H4 (cell line): ENCODE measurements at places on chromosomes 7 and 10. TPM values are rescaled to one million over a fixed set of nuclear protein-coding genes. Genes with fewer than 3 reads are reported as not detected.

- DNase-seq: no peak
These were observed 6.0 kb downstream of the PLAU start for GRCh38 chr10:73916761-73917470.

GRCh38 chr7:156668130-156668741, 27.7 kb downstream of the RNF32 start:
- DNase-seq: no peak

DNA sequence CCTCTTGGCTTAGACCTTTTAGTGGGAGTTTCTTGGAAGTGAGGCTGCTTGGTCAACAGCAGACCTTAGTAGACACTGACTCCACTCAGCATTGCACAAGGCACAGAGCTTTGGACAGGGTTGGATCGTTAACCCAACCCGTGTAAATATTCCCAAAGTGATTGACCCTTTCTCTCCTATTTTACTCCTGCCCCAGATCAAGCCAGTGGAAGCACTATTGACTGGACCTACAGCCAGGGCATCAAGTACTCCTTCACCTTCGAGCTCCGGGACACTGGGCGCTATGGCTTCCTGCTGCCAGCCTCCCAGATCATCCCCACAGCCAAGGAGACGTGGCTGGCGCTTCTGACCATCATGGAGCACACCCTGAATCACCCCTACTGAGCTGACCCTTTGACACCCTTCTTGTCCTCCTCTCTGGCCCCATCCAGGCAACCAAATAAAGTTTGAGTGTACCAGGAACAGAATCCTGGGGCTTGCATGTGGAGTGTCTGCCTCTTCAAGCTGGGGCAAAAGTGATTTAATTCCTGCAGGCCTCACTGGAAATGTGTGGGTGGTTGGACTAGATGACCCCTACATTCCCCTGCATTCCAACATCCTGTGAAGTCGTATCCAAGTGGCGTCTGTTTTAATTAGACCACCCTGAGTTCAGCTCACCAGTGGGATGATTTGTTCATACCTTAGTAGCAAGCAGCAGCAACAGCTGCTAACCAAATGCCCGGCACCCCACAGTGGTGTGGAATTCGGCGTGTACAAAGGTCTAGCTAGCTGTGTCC, 7.5 kb downstream of the CPA1 start:
- no peak for DNase-seq

GRCh38 chr10:8242295-8242872, 187.9 kb downstream of the GATA3 start:
- no peak for DNase-seq

GRCh38 chr7:99004216-99004615, 125.9 kb downstream of the TRRAP start:
- DNase-seq: no peak

GRCh38 chr7:85178531-85179298, 8.1 kb downstream of the SEMA3D start:
- DNase-seq: no peak

DNA sequence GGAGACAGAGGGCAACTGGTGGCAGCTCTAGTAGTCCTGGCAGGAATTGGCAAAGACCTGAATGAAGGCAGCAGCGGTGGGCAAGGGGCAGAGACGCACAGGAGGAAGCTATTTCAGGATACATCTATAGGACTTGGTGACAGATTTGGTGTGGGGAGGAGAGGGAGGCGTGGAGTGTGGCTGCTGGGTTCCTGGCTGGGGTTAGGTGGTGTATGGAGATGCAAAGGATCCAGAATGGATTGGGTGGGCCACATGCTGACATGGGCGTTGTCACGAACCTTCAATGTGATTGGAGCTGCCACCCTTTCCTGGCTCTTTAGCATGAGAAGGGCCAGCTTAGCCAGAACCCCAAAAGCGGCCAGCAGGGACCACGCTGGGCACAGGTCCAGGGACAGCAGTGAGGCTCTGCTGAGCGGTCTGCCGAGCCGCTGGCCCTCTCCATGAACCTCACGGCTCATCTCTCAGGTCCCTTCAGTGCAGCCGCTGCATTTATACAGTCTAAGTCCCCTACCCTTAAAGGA, 10.2 kb upstream of the ADCY1 start:
- peak; percentile 10 for DNase-seq

- DNase-seq: no peak
These were observed 121.4 kb downstream of the MAGI2 start for GRCh38 chr7:79332091-79332490.

GRCh38 chr7:13262929-13263530, 575.6 kb downstream of the ARL4A start:
- DNase-seq: peak; percentile 71

The DUS4L gene
- 13.3 and 14.8 TPM in 2 replicates for total RNA-seq

- DNase-seq: no peak
These were observed 45.0 kb downstream of the PANK1 start for GRCh38 chr10:89600041-89600440.

- DNase-seq: no peak
These were observed 43.7 kb downstream of the HIF1AN start for GRCh38 chr10:100579261-100580090.

DNA sequence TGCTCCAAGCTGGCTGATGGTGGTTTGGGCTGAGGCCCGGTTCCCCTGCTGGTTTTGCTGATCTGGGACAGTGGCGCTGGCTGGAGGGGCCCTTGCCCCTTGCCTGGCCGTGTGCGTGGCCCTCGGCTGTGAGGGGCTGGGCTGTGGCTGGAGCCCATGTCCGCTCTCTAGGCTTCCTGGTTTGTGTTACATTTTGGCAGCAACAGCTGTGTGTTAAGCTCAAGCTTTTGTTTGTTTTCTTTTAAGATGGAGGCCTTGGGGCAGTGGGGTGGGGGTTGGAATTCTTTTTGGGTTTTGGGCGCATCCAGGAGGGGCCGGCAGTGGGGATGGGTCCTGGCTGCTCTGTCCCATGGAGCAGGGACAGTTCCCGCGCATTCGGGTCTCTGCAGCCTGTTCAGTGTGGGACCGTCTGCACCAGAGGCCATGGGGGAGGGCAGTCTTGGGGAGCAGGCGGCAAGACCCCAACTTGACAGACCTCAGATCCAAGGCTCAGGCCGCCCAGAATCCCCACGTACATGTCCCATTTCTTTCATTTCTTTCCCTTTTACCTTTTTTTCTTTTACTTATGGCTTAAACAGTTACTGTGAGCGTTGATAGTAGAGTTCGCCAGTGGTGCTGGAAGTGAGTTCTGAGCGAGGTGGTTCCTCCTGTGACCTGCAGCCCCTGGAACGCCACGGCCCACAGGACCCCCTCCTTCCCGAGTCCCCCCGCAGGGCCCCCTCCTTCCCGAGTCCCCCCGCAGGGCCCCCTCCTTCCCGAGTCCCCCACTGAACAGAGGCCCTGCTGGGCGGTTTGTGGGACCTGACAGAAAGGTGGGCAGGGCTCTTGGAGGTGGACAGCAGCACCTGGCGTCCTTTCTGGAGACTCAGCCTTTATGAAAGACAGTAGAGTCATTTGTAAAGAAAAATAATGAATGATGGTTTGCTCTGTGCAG, 75.3 kb downstream of the INPP5A start:
- no peak for DNase-seq

The NUTM2E gene
- not detected in 2 replicates for total RNA-seq

The CNPY1 gene
- 0.08 TPM in 1 of 2 replicates, not detected in the other for total RNA-seq

The SPAG6 gene
- total RNA-seq: 0.21 TPM in 1 of 2 replicates, not detected in the other

DNA sequence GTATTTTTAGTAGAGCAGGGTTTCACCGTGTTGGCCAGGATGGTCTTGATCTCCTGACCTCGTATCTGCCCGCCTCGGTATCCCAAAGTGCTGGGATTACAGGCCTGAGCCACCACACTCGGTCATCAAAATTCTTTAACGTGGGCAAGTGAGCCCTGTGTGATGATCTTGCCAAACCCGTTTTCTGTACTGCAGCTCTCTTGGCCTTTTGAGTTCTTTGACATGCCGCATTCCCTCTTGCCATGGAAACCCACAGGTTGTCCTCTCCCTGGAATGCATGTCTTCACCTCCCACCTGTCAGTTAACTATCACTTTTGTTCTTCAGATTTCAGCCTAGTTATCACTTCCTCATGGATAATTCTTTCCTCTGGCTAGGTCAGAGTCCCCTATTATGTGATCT, 5.0 kb downstream of the NUP205 start:
- DNase-seq: no peak

The GOT1 gene
- total RNA-seq: 50.7 and 58.8 TPM in 2 replicates

DNA sequence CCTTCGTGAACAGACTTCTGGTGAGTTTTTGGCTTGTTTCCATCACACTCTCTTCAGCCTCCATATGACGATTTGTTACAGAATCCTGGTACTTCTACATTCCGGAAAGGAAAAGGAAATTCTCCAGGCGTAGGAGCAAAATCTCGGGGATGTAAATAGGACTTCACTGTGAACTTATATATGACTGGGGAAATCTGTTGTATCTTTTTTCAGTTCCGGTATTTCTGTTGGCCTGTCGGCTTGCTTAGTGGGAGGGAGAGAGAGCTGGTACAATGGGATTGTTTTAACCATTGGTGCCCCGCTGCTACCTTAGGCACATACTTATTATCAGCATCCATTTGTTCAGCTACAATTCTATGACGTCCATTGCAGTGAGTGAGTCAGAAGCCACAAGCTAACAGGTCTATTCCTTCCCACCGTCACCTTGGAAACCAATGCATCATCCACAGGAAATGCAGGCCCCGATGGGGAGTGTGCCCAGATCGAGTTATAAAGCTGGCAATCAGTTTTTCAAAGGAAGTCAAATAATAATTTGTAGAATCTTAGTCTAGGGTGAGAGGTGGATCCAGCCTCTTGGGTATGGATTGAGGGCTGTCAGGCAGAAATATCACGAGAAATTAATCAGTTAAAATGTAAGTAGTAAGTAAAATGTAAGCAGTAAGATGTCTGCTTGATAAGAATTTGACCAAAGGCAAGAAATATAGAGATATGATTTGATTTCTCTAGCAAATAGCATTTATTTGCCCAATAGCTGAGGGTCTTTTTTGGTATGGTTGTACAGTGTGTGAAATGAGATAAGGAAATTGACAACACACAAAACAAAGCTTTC, 92.0 kb upstream of the MKLN1 start:
- DNase-seq: peak; percentile 99

The INMT gene
- total RNA-seq: 0.66 and 0.68 TPM in 2 replicates

DNA sequence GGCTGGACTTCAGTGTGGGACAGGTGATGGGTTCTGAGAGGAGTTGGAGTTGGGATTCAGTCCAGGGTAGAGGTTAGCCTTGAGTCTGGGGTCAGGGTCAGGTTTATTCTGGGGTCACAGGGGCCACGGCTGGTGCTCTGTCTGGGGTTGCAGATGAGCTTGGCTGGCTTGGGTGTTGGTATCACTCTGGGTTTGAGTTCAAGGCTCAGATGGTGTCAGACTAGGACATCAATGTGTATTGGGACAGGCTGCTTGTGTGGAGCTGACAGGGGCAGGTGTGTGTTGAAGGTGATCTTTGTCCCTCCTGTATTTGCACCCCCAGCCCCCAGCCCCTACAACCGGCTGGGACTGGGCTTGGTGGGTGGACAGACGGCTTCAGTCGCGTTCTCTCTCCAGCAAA, 26.8 kb downstream of the TMEM270 start:
- DNase-seq: no peak

- DNase-seq: no peak
These were observed 23.6 kb downstream of the CEP41 start for GRCh38 chr7:130417213-130417612.

DNA sequence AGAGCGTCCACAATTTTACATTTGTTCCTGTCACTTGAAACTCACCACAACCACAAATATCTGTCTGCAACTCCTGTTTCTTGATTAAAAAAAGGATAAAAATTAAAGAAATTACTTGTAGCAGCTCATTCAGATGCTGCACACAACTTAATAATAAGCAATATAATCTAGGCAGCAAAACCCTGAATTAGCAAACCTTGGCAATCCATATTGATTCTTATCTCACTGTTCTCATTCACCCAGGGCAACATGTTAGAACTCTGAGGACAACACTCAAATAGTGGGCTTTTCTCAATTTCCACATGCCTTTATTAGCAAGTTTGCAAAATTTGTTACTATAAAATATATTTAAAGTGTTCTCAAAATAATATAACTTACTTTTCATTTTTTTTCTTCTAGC, 38.9 kb downstream of the BAZ1B start:
- no peak for DNase-seq

The SSC4D gene
- total RNA-seq: 1.6 and 2.0 TPM in 2 replicates

GRCh38 chr7:77799078-77799964, 748 bp downstream of the PHTF2 start:
- DNase-seq: peak; percentile 29

The CPEB3 gene
- 0.16 and 0.56 TPM in 2 replicates for total RNA-seq

GRCh38 chr10:91557651-91558111, 75.2 kb downstream of the PPP1R3C start:
- DNase-seq: no peak

GRCh38 chr7:102874166-102874829, 38.5 kb upstream of the LRRC17 start:
- peak; percentile 73 for DNase-seq

The EPHA1 gene
- not detected in 2 replicates for total RNA-seq

- no peak for DNase-seq
These were observed 144.0 kb downstream of the AUTS2 start for GRCh38 chr7:69742237-69742636.

DNA sequence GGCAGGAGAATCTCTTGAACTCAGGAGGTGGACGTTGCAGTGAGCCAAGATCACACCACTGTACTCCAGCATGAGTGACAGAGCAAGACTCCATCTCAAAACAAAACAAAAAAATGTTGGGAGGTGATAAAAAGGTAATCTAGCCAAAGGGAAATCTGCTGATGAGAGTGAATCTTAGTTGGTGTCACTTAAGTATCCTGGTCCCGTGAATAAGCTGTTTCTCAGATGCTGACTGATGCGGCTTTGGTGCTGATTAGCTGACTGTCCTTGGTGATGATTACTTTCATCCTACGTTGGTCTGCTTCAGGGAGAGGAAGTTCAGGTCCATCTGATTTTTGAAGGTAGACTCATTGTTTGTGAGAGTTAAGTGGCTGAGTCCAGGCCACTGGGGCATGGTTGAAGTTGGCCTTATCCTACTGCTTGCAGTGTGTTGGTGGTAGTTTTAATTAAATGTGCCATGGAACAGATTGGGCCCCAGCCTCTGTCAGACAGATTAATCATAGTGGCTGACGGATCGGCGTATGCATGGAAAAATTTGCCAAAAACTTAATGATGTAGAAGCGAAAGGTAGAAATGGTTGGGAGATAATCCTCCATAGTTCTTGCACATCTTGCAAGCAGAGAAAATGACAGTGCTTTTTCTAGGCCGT, 17.4 kb upstream of the TMEM236 start:
- no peak for DNase-seq

The CALY gene
- total RNA-seq: not detected in 2 replicates

GRCh38 chr7:98872328-98872924, 2.6 kb upstream of the TMEM130 start:
- DNase-seq: peak; percentile 37
